ENCODE measurements at places on chromosomes 1 and 21.

DNA sequence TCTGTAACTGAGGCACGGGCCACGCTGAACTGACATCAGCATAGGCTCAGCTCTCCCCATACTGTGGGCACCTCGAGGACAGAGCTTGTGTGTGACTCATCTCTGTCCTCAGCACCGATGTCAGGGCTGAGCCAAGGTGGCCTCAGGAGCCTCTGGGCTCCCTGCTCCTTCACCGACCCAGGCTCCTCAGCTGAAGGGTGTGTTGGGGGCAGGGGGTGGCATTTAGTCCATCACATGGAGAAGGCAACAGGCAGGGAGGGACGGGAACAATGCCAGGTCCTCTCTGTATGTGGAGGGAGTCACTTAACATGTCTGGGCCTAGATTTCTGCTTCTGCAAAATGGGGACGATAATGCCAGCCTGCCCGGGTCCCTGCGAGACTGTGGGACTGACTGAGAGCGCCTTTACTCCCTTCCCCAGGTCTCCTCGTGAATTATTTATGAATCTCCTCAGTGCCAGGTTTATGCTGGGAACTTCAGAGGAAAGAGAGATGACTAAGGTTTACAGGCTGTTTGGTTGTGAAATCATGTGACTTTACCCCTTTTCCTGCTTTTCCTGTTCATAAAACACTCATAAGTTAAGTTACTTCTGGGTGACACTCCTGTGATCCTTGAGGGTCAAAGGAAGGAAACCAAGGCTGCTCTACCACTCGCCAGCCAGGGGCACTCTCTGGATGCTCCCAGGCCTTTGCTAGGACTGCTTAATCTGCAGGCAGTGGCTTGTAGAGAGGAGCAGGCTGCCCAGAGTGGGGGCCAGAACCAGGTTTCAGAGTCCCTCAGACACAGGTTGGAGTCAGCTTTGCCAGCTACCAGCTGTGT is 16.2 kb downstream of the TTC39A start:
- DNase-seq: no peak

DNA sequence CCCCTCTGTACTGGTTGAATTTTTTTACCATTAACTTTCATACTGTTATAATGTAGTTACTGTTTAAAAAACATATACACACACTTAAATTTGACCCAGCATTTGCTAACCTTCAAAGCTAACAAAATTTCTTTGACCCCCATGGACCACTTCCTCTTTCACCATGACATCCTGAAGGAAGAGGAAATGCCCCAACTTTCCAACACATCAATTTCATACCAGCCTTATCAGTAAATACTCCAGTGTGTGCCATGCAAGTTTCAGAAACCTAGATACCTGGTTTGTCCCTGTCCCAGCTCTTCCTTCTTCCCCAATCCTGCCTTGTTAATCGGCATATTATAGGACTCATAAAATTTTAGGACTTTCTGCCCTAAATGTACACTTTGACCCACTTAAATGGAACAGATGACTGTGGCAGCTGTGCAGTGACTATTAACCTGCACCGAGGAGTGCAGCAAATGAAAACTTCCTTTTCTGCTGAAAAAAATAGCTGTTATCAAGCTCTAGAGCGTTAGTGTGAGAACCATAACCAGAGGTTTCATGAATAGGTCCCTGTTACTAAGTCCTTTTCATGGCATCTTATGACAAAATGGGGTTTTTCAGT is 54.1 kb downstream of the DTL start:
- DNase-seq: no peak

GRCh38 chr1:97740891-97741290 is 179.9 kb downstream of the DPYD start:
- DNase-seq: no peak

DNA sequence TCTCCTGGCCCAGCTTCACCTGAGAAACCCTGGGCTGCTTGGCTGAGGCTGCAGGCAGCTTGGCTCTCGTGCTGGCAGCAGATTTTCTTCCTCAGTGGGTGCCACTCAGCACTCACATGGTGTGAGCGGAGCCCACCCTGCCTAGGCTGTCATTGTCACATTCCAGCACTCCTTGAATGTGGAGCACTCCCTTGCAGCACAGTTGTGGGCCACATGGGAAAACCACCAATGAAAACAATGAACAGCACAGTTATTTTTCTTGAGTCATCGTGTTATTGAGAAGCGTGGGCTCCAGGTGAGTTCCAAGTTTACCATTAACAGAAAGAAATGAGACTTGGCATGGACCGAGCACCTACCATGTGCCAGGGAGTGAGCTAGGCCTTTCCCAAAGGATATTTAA is 27.2 kb upstream of the TRIM67 start:
- DNase-seq: no peak

DNA sequence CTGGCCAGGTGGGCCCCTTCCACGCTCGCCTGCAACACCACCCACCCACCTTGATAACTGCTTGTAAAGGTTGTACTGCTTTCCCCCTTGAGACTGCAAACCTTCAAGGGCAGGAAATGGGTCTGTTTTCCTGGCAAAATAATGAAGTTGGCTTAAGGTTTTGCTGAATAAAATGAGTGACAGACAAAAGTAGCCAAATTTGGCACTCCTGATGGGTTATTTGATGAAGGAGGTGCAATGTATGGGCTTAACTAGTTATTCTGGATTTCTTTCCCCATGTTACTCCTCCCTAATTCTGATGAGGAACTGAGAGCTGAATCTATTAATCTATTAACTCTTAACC is 14.6 kb upstream of the HLCS start:
- no peak for DNase-seq

GRCh38 chr1:232655028-232655745 is 25.3 kb upstream of the SIPA1L2 start:
- DNase-seq: no peak

- DNase-seq: no peak
Measured at GRCh38 chr1:101253976-101254674, 17.3 kb downstream of the S1PR1 start.
